Endothelial cell of umbilical vein (primary cell): ENCODE measurements at places on chromosomes 2 and 18. TPM values are rescaled to one million over a fixed set of nuclear protein-coding genes. Genes with fewer than 3 reads are reported as not detected.

The STK11IP gene
- 19.2 and 20.2 TPM in 2 replicates for total RNA-seq

DNA sequence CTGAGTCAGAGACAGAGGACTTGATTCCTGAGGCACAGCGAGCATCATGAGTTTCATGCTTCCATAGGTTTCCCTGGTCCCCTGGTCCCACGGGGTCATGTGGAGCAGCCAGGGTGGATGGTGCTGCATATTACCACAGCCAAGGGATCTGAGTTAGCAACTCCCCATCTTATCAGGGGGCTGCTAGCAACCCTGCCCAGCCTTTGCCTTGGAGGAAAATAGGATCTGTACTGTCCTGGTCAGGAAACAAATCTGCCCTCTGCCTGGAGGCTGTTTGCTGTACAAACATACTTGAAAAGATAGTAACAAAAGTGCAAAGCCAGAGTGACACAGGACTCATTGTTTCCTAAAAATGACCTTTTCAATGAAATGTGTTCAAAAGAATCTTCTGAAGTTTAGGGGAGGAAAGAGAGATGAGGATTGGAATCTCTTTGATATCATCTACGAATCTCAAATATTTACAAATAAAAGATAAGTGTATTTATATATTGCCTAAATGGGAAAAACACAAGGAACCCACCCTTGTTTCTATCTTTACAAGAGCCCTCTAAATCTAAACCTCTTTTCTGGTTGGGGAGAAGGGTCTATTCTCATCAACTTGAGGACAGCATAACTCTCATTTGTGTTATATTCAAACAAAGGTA, 194.8 kb downstream of the CD226 start:
- no peak for DNase-seq

GRCh38 chr18:5539391-5539790, 4.4 kb downstream of the EPB41L3 start:
- DNase-seq, result no peak

GRCh38 chr2:145841973-145842372, 1322.1 kb upstream of the ZEB2 start:
- no peak for DNase-seq

DNA sequence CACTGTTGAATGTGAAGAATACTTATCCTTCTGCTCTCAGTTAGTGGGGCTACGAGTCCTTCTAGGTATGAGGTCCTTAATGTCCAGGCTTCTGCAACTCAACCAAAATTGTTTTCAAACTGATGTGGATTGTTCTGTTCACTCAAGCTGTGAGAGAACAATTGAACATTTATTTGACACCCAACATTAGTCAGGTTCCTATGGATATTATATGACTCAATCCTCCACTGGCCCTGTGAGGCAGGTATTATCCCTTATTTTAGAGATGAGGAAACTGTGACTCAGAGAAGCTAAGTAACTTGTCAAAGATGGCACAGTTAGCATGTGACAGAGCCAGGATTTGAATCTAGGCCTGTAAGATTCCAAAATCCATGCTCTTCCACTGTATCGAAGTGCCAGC, 1.2 kb upstream of the LYG2 start:
- no peak for DNase-seq

- no peak for DNase-seq
Observed at GRCh38 chr18:24198461-24198860, 59.6 kb downstream of the CABYR start.

The ALKAL2 gene
- not detected in 2 replicates for total RNA-seq

The RAD51AP2 gene
- total RNA-seq, result not detected in 2 replicates
